ENCODE measurements at places on chromosomes 1 and 21. TPM values are rescaled to one million over a fixed set of nuclear protein-coding genes. Genes with fewer than 3 reads are reported as not detected.

GRCh38 chr21:35095859-35096291, 46.8 kb upstream of the RUNX1 start:
- no peak for DNase-seq
- no peak overlapping the region for H3K4me3 ChIP-seq
- no peaks in the 10 kb centered on the region for H3K27me3 ChIP-seq
- H3K4me1 ChIP-seq = no peaks in the 10 kb centered on the region
- no peak overlapping the region for H3K27ac ChIP-seq

- H3K4me1 ChIP-seq = no peaks in the 10 kb centered on the region
- no peak overlapping the region for H3K27ac ChIP-seq
- no peak overlapping the region for H3K4me3 ChIP-seq
- no peaks in the 10 kb centered on the region for H3K36me3 ChIP-seq
- peak; percentile 31 for DNase-seq
- H3K27me3 ChIP-seq = no peaks in the 10 kb centered on the region
These were observed 115.8 kb upstream of the ZNF678 start for GRCh38 chr1:227447531-227447990.

- H3K27ac ChIP-seq = no peak overlapping the region
- H3K27me3 ChIP-seq = no peaks in the 10 kb centered on the region
- no peak overlapping the region for H3K4me3 ChIP-seq
- DNase-seq = no peak
- no peaks in the 10 kb centered on the region for H3K36me3 ChIP-seq
These were observed 181.2 kb upstream of the BRINP3 start for GRCh38 chr1:190658907-190659306.

- no peaks in the 10 kb centered on the region for H3K4me1 ChIP-seq
- H3K36me3 ChIP-seq = no peaks in the 10 kb centered on the region
- no peaks in the 10 kb centered on the region for H3K27me3 ChIP-seq
- no peak overlapping the region for H3K4me3 ChIP-seq
These were observed 473.1 kb downstream of the ADGRL2 start for GRCh38 chr1:82273816-82274215.

DNA sequence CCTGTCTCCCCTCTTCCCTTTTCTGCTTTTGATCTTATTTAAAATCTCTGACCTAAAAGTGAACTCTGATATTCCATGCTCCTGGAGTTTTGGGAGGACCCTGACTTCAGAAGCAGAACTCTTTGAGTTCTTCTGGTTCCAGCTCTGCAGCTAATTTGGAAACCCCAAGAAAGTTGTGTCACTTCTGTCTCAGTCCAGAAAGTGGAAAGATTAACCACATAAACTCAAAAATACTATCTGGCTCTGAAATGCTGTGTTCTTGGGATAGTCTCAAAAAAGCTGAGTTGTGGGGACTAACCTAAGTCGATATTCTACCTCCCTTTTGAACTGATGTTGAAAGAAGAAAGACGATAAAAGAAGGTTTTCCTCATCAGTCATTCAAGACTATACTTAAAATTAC, 59.8 kb downstream of the ITPKB start:
- no peak overlapping the region for H3K4me3 ChIP-seq
- no peaks in the 10 kb centered on the region for H3K27me3 ChIP-seq
- H3K4me1 ChIP-seq = no peaks in the 10 kb centered on the region
- no peak for DNase-seq

GRCh38 chr1:214515544-214516433, 35.6 kb downstream of the PTPN14 start:
- no peaks in the 10 kb centered on the region for H3K27me3 ChIP-seq
- H3K27ac ChIP-seq = peak overlapping the region; percentile 67
- peak overlapping the region; percentile 17 for H3K4me3 ChIP-seq
- H3K36me3 ChIP-seq = no peaks in the 10 kb centered on the region
- peaks cover 67% of the 10 kb centered on the region for H3K4me1 ChIP-seq

DNA sequence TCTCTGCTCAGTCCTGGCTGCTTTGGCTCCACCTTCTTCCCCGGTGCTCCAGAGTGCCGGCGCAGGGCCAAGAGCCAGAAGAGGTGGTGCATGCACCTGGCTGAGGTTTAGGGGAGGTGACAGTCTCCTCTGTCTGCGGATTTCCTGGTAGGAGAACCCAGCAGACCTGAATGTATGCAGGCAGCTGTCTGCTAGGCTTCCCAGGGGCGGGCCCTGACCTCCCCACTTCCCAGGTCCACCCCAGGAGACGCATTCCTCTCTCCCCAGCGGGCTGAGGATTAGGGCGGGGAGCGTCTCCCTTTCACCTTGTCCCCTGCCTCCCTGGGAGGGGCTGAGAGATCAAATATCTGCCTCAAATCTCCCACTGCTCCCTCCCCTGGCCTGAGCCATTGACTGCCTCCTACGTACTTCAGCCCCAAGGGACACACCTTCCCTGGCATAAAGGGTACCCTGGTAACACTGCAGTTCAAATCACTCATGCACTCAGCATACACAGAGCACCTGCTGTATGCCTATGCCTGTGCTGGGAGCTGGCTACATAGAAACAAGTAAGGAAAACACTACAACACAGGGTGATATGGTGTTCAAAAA, 27.5 kb downstream of the DMBX1 start:
- H3K27me3 ChIP-seq = no peaks in the 10 kb centered on the region
- H3K4me1 ChIP-seq = peaks cover 65% of the 10 kb centered on the region
- H3K4me3 ChIP-seq = peak overlapping the region; percentile 35
- peak; percentile 97 for DNase-seq
- H3K27ac ChIP-seq = peak overlapping the region; percentile 55
- H3K36me3 ChIP-seq = no peaks in the 10 kb centered on the region

Gene RCSD1
- not detected for total RNA-seq

Gene NTNG1
- not detected for total RNA-seq

Gene LIN28A
- total RNA-seq = not detected
